ENCODE measurements at places on chromosomes 7 and 10.

GRCh38 chr7:1296356-1296981, 63.8 kb downstream of the UNCX start:
- DNase-seq: no peak

DNA sequence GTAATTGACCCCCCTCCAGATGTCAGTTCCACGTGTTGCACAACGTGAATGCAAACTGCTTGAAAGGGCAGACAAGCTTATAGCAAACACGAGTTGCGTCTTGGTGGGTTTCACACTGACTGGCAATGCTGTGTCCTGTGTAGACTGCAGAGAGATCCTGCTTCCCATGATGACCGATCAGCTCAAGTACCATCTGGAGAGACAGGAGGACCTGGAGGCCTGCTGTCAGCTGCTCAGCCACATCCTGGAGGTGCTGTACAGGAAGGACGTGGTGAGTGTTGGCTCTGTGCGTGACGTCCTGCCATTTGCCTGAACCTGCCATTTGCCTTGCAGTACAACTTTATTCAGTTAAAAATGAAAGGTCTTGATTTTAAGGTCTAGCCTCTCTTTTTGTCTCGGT, 71.1 kb downstream of the INSYN2A start:
- no peak for DNase-seq

- DNase-seq: no peak
These were observed 41.7 kb downstream of the TNPO3 start for GRCh38 chr7:129013048-129013724.

DNA sequence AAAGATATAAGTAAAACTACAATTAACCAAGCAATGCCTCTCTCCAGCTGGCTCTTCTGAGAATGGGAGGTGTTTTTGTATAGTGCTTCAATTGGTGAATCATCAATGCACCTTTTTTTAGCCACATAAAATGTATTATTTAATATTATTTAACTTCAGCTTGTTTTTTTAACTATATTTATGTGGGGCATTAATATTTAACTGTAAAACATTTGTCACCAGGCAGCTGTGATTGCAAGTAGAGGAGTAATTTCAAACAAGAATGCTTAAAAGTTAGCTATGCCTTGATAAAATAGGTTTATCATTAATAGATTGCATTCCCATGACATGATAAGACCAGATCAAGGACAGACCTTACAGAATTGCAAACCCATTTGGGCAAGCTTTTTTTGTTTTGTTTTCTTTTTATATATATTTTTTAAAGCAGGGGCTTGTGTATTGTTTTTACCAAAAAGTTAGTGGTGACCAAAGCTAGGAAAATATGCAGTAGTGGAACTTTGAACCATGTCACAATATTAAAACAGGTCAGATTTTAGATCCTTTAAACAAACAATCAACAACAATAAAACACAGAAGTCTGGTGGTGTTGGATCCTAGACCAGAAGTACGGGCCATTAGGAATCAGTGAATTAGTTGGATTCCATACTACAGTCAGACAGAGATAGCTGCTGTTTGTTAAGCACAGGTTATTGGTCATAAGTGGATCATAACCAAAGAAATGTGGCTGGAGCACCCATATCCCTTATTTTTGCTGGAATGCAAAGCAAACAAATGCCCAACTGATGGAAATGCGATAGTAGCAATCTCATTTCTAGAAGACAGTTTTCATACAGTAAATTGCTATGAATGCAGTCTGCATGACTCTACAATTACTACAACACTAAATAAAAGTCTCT, 2.9 kb downstream of the CAV2 start:
- no peak for DNase-seq

DNA sequence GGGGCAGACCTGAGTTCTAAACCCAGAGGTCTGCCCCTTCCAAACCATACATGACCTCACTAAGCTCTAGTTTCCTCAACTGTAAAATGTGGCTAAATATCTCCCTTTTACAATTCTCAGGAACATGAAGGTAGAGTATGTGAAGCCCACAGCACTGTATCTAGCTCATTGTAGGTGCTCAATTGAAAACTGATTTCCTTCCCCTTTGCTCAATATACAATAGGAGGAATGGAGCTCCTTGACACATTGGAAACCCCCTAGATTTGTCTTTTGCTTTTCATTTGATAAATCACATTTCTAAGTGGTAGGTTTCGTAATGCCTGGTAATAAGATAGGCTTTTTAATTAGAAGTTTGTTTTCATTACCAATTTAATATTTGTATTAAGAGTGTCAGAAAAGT, 153.3 kb downstream of the ARID5B start:
- DNase-seq: no peak

GRCh38 chr7:140160308-140160707, 16.5 kb downstream of the KDM7A start:
- DNase-seq: no peak

GRCh38 chr10:46558392-46559185, 2.1 kb upstream of the GPRIN2 start:
- DNase-seq: no peak

DNA sequence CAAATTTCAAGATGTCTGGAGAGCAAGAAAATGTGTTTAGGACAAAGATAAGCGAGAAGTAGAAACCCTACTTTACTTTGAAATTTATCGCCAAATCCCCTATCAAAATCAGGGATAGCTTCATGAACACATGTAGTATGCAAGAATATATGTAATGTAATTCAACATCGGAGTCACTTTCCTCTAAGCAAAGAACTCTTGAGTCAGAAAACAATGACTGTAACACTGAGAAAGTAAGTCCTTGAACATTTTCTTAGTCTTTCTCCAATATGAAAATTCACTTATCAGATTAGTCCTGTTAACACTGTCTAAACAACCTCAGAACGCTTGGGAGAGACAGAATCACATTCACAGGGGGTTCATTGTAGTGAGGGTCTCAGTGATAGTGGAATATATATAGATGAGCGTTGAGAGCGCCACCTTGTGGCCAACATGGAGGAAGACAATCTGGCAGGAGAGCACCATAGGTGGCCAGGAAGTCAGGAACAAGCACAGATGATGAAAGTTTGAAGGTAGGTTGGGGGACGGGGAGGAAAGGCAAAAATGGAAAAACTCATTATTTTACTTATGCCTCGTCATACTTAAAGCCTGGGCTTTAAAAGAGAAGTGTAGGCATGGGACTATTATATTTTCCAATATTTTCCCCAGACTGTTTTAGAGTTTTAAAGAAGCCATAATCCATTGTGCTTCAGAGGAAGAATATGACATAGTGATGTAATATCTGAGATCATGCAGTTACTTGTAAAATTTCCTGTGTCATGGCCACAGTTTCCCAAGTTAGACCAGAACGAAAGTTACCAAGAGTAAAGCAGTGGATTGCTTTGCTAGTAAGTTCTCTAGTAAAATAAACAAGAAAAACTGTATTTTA, 115.5 kb upstream of the GNAI1 start:
- peak; percentile 15 for DNase-seq

DNA sequence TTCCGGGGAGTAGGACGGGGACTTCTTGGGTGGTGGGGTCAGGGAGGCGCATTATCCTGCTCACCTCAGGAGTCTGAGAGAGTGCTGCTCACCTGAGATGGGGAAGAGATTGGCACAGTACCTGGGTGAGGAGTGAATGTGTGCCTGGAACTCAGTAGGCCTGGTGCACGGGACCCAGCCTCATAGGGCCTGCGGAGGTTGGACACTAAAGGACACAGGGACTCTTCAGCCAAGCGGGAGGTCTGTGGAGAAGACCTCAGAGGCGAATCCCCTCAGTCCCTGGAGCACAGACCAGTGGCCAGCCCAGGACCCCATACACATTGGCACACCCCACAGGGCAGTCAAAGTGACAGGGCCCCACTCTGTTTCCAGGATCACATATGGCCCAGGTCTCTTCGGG, 73.2 kb downstream of the OAT start:
- DNase-seq: no peak

GRCh38 chr10:110860576-110861241, 11.0 kb upstream of the PDCD4 start:
- no peak for DNase-seq

DNA sequence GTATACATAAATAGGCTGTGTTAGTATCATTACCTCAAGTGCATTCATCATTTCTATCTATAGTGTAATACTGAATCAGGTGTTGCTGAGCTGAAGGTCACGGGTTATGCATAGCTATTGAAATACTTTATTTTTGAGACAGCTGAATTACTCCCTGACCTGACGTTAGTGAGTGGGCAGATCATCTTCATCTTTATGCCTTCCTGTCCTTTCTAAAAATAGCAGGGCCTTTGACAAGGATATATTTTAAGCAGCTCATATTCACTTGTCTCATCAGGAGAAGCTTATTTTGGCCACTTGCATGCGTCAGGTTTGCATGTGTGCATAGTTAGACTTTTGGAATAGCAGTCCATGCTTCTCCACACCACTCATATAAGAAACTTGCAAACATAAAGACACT, 63.6 kb upstream of the DKK1 start:
- no peak for DNase-seq

DNA sequence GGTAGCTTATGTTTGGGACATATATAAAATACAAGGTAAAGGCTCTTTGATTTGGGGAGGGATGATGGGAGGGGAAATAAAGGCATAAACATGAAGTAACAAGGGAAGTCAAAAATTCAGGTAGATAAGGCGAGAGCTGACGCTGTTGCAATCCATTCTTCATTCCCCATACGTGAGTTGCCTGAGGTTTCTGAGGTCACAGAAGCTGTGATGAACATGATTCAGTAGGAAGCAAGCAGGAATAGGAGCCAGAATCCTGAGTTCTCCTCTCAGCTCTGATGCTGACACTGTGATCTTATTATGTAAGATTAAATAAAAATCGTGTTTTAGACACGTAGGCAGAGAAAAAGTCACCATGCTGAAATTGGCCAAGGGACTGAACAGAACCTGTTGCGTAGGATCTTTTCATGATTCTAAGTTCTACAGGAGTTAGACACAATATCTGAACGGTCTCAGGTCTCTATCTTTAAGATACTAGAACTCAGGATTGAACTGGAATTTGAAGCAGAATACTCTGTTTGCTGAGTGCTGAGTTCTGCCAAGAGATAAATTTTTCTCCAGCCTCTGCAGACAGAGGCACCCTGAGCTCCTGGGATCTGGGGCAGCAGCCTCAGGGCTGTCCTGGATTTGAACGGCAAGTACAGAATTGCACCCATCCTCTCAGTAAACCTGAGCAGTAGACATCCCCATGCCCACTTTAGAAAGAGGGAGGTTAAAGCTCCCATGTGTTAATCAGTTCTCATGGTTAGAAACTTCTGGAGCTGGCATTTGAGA, 21.0 kb downstream of the KLF6 start:
- DNase-seq: no peak

DNA sequence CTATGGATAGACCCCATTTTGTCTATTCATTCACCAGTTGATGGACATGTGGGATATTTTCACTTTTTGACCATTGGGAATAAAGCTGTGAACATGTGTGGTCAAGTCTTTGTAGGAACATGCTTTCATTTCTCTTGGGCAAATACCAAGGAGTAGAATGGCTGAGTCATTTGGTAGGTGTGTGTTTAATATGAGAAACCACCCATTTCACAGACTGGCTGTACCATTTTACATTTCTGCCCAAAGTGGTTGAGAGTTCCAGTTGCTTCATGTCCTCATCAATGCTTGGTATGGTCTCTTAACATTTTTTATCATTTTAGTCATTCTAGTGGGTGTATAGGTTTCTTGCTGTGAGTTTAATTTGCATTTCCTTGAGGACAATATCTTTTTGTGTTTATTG, 124.9 kb upstream of the RHEB start:
- no peak for DNase-seq

DNA sequence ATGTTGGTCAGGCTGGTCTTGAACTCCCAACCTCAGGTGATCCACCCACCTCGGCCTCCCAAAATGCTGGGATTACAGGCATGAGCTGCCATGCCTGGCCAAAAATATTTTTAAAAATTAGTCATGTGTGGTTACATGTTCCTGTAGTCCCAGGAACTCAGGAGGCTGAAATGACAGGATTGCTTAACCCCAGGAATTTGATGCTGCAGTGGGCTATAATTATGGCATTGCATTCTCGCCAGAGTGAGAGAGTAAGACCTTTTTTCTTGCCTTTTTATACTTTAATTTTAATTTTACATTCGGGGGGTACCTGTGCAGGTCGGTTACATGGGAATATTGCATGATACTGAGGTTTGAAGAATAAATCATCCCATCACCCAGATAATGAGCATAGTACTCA, 86.6 kb upstream of the ZNF92 start:
- DNase-seq: no peak

GRCh38 chr10:44030132-44030531, 354.8 kb downstream of the CXCL12 start:
- DNase-seq: no peak

DNA sequence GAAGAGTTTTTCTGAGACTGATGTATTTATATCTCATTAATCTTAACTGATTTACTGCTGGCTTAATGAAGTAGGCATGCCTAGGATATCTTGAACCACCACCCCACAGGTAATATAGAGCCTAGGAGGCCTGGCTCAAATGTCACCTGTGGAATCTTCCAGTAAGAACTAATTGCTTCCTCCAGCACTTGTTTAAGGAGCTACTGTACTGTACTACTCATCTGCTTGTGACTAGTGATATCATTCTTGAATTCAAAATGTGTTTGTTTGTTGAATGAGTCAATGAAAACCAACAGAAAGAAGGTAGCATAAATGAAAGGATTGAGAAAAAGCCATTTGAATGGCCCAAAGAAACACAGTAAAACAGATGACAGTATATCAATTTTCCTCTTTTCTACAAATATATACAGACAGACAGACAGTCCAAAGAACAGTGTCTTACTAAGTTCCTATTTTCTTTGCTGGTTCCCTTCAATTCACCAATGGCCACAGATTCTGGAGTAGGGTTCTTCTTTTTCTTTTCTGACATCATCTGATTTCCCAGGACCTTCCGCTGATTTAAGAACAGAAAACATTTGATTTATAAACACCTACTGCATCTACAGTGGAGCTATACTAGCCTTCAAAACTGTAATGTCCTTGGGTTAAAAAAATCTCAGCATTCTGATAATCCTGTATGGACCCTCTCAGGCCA, 43.7 kb upstream of the SLIT1 start:
- no peak for DNase-seq

- no peak for DNase-seq
These were observed 214.5 kb downstream of the MBL2 start for GRCh38 chr10:52558090-52558489.

DNA sequence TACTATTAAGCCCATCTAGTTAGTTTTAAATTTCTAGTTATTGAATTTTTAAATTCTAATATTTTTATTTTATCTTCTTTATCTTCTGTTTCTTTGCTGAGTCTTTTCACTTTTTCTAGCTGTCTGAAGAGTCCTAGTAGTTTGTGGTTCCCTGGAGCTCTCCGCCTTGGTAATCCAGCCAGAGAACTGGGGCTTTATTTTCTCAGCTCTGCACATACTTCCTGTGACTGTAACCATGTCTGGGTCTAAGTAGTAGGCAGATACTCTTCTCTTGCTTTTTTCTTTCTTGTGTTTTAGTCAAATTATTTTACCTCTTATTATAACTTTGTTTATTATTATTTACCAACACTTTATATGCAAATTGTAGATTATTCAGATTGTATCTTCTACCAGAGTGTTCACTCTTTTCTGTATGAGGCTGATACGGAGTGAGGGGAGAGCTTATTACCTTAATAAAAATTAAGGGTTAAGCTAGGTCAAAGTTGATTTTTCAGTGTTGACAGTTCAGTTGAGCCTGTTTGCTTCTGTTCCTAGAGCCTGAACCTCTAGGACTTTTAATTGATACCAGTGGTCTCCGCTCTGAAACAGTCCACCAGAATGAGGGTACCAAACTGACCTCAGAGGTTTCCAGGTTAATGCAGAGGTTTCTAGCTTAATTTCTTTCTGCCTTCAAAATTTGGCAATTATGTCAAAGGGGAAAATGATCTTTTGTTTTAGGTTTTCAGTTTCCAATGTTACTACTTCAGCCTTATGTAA, 155.4 kb downstream of the ADK start:
- no peak for DNase-seq

Measured in stimulated activated CD8-positive, alpha-beta memory T cell treated with anti-CD3 and anti-CD28 coated beads, Interleukin-2, amount 100 ng/mL, for 1 hour (primary cell).